ENCODE measurements at places on chromosomes 2 and 18.

DNA sequence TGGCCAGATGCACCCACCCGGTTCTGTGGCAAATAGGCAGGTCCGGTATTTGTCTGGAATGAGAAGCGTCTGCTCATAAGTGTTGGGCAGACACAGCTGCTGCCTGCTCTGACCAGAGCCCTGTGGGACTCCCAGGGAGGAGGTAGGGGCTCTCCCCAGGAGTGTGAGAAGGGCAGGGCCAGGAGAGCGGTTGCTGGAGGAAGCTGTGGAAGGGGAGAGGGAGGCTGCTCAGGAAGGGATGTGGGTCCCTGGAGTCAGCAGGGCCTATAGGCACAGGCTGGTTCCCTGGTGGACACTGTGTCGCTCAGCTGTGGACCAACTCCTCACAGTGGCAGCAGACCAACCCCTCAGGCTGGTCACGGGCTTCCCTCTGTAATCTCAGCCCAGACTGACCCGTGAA lies 109.2 kb downstream of the DYSF start:
- no peak for DNase-seq

- no peak for DNase-seq
Observed at GRCh38 chr2:232459419-232460035, 3.6 kb downstream of the ALPI start.

- no peak for DNase-seq
Observed at GRCh38 chr2:14700753-14701152, 68.2 kb downstream of the LRATD1 start.

- no peak for DNase-seq
Observed at GRCh38 chr18:11177382-11177781, 28.0 kb upstream of the PIEZO2 start.

DNA sequence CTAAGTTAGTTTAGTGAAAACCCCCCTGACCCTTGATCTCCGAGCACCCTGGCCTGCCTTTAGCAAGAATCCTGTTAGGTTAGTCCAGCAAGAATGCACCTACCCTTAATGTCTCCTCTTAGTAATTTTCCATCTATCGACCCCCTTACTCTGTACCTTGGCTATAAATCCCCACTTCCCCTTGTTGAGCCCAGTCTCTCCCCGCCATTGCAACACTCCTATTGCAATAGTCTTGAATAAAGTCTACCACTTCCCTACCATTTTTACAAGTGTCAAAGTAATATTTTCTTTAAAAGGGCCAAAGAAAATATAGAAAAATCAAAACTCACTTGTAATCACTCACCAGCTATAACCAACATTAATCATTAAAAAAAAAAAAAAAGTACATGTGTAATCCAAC lies 4.2 kb upstream of the ZBTB7C start:
- no peak for DNase-seq

Measured in stimulated activated CD4-positive, alpha-beta T cell treated with anti-CD3 and anti-CD28 coated beads, Interleukin-1b, Interleukin-23, amount 100 ng/mL, for 1 hour (primary cell).